ENCODE measurements at places on chromosomes 5 and 9. TPM values are rescaled to one million over a fixed set of nuclear protein-coding genes. Genes with fewer than 3 reads are reported as not detected.

Gene SV2C
- total RNA-seq: not detected

Gene GARIN3
- total RNA-seq: not detected

Gene ARL14EPL
- not detected for total RNA-seq

Gene SLC34A1
- total RNA-seq: not detected

Gene CD74
- 1.6 TPM for total RNA-seq

Gene ASPN
- not detected for total RNA-seq

Gene DDX4
- not detected for total RNA-seq

Gene NUTM2F
- not detected for total RNA-seq

Gene PKD2L2
- not detected for total RNA-seq

All from bronchus fibroblast of lung (primary cell).